Activated effector memory CD4-positive, alpha-beta T cell treated with anti-CD3 and anti-CD28 coated beads, Interleukin-2, amount 50 U/mL, for 16 hours (primary cell): ENCODE measurements at places on chromosomes 12 and 14.

DNA sequence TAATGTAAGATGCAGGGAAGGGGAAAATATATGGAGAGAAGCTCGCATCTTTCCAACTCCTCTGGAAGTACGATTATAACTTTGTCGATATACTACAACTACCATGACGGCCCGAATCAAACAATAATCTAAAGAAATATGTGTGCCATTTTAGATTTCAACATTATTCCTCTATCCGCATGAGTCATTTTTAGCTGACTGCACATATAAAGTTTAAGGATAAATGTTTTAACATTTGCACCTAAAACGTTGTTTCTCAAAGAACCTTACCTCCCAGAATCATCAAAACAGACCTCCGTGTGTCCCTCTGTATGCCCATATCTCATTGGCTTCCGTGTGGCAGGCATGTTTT lies 482 bp downstream of the WDHD1 start:
- no peak for DNase-seq

GRCh38 chr14:64137657-64138290 lies 156.4 kb downstream of the ESR2 start:
- DNase-seq: no peak

DNA sequence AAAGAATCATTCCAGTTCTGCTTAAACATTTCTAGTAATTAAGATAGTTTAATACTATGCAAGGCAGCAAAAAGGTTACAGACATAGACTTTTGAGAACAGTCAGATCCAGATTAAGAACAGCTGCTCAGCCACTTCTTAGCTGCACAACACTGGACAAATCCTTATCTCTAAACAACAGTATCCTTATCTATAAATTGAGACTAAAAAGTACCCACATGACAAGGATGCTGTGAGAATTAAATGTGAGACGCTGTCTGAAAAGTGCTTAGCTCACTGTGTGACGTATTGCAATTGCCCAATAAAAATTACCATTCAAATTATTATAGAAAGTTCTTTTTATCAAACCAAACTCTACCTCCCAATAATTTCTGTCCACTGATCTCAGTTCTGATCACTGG lies 35.5 kb downstream of the BORCS5 start:
- DNase-seq: no peak

DNA sequence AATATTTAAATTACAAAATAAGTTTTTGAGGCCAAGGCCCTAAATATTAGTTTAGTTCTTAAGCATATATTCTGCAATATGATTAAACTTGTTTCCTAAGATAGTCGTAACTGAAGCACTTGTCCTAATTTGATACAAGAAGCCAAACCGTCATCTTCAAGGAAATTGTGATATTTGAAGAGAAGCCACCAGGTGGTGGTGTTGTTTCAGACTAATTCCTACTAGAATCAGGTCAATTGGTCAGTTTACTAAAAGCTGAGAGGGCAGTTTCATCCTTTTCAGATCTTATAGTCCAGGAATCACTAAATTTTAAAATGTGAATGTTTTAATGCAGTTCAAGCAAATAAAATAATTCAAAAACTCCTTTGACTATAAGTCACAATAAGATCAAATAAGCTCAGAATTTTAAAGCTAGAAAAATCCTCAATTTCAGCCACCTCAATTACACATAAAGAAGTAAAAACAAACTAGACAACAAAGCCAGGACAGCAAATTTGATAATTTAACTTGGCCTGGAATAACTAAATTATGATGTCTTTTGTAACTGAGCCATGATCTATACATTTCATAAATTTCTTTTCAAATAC lies 7.1 kb upstream of the ARL1 start:
- no peak for DNase-seq

DNA sequence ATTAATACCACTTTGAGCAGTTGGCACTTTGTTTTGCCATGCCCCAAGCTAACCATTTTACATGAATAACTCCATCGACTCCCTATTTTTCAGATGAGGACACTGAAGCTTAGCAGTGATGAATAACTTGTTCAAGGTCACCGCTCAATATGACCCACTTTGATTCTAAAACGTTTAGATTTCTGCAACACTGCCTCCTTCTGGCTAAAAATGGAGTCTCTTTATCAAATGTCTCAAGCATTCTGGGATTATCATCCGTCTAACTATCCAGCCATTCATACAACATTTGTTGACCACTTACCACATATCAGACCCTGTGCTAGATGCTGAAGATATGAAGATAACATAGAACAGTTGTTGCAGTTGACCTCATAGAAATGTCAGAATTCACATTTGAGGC lies 298.0 kb downstream of the PPFIA2 start:
- no peak for DNase-seq

- DNase-seq: no peak
Measured at GRCh38 chr12:19744705-19745218, 305.5 kb downstream of the AEBP2 start.

- no peak for DNase-seq
Measured at GRCh38 chr12:24522736-24523135, 426.2 kb downstream of the BCAT1 start.

GRCh38 chr12:88153959-88154358 lies 11.9 kb downstream of the TMTC3 start:
- no peak for DNase-seq

DNA sequence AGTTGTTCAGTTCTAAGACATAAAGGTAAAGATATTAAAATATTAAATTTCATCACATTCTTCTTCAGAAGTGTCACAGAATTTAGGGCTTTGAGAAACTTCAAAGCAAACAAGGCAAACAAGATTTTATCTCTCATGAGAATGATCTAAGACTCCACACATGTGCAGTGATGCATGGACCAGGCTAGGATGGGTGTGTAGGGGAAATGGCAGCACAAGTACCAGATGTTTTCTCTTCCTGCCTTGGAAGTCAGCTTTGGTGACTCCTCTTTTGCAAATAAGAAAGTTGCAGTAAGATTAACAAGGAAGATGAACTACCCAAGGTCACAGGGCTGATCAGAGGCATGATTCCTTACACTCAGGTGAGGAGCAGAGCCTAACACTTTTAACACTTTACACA lies 163.8 kb upstream of the LMNTD1 start:
- DNase-seq: no peak

- no peak for DNase-seq
Measured at GRCh38 chr12:71439613-71440344, at the start of gene LGR5. Gene LGR5, plus strand, starts transcription at chr12:71439798. Its CDS starts 283 bp downstream, at chr12:71440081.

DNA sequence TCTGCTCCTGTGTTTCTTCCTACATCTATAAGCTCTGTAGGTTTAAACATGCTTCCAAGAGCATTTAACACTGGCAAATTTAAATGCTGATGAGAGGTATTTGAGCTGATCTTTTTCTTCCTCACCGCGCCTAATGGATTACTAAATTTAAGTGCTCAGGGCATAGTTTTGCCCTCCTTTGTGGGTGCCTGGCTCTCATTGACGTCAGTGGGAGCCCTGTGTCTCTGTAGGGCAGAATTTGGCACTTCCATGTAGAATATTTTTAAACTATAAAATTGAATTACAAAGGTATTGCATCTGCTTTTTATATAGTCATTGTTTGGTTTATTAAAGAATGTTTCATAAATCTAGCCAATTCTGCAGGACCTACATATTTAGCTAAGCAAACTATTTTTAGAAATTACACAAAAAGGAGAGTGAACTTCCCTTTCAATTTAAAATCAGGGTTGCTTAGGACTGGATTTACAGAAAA lies 444.8 kb downstream of the AEBP2 start:
- DNase-seq: no peak

- no peak for DNase-seq
Measured at GRCh38 chr12:107748472-107748871, 12.5 kb downstream of the PRDM4 start.

- DNase-seq: no peak
Measured at GRCh38 chr12:129325566-129325965, 472.3 kb downstream of the GLT1D1 start.

DNA sequence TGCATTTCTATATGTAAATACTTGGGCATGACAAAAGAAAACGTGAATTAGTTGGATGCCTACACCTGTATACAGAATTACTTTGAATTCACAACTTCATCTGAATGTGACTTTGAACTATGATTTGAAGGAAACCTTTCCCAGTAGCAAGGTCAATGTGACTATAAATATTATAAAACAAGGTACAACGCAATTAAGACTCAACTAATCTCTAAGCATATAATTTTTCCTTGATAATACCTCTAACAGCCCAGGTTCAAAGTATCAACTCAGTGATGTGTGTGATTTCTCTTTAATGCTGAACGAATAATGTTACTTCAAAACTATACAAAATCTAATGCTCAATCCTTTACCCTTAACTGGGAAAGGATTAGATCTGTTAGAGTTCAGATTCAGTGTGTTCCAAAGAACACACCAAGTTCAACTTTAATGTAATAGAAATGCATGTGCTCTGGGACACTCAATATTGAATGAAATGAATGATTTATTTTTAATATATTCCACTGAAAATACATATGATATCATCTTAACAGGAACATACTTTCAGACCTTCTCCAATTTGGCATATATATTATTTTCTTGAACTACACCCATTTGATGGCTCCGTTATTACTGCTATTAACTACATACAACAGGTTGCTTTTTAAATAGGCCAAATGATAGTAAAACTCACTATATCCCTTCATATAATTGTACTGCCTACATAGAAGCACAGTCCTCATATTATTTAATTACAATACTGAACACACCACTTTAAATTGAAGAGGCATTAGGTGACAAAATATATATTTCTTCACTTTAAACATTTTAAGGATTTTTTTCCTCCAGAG lies 40.1 kb upstream of the MTERF2 start:
- no peak for DNase-seq

- no peak for DNase-seq
Measured at GRCh38 chr12:2092354-2092753, 39.6 kb downstream of the CACNA1C start.

DNA sequence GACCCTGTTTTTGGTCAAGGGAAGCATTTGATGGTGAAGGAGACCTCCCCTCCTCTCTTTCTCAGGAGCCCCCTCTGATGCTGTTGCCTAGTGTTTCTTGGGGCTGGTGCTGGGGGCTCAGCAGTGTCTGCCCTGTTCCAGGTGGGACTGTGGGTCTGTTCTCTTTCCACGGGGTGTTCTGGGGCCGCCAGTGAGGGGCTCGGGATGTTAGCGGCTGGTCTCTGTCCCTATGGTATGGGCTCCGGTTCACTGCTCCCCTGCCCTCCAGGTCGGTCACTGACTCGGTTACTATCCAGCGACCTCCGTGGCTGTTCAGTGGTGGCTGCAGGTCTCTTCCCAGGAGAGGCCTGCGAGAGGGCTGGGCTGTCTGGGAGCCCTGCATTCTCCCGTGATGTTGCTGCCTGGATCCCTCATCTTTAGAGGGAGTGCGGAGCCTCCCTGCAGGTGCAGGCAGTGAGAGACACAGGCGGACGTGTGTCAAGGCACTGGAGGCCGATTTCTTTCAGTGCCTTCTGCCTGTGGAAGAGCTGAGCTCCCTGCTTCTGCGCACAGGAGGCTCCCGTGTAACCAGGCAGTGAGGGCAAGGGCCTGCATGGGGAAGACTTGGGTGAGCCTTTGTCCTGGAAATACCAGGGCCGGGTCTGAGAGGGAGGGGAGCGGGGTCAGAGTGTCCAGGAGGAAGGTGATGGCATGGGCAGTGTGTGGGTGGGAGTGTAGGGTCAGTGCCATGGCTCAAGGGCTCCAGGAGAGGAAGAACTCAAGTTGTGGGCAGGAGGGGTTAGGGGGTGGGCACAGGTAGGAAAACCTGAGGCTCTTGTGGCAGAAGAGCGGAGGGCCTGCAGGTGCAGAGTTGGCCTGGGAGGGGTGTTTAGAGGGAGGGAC lies 362.6 kb downstream of the TMEM121 start:
- DNase-seq: peak; percentile 36

DNA sequence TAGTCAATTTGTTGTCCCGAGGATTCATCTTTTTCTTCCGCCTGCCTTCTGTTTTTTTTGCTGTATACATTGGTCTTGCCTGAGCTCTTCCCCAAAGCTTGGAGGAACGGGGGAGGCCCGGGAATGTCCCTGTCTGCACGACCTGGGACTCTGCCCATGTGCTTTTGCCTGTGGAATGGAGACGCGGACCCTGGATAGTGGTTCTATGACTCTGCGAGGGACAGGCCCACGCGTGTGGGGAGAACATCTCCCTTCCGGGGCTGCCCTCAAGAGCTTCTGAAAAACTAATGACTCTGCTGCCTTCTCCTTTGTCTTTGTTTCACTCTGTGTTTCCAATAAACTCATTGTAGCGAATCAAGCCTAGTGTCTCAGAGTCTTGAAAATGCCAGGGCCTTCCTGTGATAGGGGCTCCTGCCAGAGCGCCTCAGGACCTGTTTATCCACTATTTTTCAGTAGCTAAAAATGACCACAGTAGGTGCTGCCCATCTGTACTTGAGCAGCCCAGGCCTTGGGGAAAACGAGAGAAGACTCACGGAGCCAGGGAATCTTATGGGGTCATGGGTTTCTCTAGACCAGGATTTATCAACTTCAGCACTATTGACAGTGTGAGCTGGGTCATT lies 12.3 kb downstream of the KRT83 start:
- DNase-seq: no peak

DNA sequence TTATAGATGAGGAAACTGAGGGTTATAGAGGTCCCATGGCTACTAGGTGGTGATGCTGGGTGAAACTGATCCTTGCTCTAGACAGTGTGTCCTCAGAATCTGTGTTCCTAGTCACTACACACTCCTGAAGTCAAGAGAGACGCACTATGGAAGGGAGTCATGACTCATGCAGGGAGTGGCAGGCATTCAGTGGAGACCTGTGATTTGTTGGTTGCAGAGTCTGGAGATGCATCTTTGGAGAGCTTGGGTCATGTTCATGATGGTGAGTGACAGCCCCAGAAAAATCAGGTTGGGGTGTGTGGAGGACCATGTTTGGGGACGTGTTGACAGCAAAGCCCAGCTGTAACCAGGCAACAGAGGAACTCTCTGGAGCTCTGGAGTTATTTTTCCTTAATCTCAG lies 38.0 kb upstream of the FBXO21 start:
- no peak for DNase-seq

DNA sequence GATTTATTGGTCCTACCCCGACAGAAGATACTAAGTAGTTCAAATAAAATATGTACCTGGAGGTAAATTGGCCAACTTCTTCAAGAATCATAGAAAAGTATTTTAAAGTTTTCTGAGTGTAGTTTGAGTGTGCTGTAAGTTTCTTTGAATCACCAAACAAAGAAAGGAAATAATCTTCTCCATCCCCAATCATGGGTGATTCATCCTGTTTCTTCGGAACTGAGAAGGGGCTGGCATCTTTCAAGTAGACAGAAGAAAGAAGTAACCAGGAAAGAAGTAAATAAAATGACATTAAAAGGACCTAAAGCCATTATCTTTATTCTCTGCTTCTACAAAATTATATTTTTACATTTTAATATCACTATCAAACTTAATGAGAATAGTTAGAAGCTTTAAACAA lies 6.8 kb downstream of the LMNTD1 start:
- no peak for DNase-seq

DNA sequence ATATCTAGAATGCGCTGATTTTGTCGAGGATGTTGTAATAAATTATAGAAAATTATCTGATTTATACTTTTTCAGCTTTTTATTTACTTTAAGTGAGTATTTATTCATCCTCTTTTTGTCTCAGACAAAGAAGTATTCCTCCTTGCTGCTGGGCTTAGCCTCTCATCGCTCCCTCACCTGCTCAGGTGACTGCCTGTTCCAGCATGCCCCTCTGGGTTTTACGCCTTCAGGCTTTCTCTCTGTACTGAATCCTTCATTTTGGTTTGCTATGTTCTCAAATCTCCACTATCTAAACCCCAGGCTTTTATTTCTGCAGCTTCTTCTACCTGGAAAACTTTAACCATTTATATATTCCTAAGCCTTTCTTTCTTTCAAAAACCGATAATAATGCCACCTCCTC lies 1650.9 kb upstream of the SEL1L start:
- DNase-seq: no peak
